ENCODE measurements at places on chromosomes 5 and 9.

DNA sequence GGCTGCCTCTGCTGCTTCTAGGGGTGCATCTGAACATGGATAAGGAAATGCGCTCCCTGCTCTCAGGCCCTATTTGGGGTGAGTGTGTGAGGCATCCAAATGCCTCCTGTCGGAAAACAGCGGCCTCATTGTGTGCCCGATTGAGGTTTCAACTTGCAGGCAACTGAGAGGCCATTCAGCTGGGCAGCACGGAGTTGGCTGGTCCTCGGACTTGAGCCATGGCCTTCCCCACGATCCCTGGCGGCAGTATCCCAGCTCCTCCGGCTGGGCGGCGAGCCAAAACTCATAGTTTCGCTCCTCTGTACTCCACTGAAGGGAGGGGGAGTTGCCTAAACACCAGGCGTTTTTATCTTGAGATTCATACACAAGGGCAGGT, 597.3 kb upstream of the SGCD start:
- DNase-seq, result no peak

DNA sequence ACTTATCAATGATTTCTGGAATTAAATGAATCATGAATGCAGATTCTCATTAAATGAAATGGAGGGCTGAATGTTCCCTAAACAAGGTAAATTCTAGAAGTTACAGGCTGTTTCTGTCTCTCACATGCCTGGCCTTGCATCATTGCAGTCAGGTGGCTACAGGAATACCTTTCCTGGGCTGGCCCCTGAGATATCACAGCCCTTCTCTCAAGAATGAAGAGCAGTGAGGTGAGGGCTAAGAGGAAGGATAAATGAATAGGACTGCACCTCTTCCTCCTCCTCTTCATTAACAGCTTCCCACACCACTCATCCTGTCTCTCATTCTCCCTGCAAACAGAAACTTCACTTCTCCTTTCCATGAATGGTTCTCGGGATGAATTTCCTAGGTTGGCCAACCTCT, 22.5 kb downstream of the ARHGEF28 start:
- no peak for DNase-seq

- no peak for DNase-seq
These were observed 145.2 kb downstream of the MAST4 start for GRCh38 chr5:66741394-66741793.

DNA sequence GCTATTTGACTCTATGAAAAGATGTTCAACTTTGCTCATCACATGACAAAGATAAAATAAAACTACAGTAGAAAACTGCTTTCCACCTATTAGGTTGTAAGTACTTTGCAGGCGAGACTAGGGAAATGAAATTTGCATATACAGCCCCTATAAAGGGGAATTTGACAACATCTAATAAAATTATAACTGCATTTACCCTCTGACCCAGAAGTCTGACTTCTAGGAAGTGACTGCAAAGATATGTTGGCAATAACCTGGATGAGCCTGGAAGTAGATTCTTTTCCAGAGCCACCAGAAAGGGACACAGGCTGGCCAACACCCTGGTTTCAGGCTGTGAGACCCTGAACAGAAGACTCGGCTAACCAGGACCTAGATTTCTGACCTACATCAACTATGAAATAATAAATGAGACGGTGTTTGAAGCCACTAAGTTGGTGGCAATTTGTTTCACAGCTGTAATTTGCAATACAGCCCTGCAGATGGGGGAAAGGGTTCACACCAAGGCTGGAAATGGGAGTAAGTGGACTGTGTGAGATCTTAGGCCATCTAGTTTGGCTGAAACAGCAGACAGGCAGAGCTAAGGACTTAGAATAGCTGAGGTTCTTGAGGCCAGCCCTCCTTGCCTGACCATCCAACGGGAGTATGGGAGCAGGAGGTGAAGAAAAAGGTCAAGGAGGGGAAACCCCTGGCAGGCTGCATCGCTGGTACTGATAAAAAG, 106.6 kb downstream of the SIL1 start:
- DNase-seq, result no peak

All from stimulated activated CD8-positive, alpha-beta memory T cell treated with anti-CD3 and anti-CD28 coated beads, Interleukin-4, amount 100 ng/mL, for 1 hour (primary cell).